ENCODE measurements at places on chromosomes 2 and 18.

DNA sequence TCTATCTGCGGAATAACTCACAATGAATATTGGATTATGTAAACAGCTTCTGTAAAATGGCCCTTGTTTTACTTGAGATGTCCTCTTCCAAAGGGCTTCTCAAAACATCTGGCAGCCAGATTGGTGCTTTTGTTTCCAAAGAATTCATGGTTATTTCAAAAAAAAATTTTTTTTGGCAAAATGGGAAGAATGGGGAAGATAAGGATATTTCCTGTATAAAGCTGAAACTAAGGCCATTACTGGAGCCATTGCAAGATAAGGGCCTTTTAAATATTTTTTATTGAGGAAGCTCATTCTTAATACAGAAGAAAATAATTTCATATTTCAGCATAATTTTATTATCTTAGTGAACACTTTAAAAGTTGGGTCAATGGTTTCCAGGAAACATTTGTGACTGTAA, 259.1 kb downstream of the GALNT13 start:
- no peak for DNase-seq

DNA sequence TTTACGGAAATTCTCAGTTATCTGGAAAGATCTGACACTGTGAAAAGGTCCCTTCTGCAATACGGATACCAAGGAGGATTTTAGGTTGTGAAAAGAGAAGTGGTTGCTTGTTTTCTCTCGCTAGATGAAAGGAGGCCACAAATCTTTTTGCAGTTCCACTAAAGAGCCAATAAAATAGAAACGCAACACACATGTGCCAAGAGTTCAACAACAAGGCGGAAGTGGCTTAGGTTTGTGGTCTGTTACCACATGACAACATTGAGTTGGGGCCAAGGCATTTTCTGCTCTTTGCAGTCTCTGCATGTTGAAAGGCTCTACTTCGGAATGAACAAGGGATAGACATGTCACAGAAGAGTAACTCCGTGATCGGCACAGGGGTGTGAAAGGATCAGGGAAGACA, 115.7 kb upstream of the OSR1 start:
- DNase-seq = no peak

DNA sequence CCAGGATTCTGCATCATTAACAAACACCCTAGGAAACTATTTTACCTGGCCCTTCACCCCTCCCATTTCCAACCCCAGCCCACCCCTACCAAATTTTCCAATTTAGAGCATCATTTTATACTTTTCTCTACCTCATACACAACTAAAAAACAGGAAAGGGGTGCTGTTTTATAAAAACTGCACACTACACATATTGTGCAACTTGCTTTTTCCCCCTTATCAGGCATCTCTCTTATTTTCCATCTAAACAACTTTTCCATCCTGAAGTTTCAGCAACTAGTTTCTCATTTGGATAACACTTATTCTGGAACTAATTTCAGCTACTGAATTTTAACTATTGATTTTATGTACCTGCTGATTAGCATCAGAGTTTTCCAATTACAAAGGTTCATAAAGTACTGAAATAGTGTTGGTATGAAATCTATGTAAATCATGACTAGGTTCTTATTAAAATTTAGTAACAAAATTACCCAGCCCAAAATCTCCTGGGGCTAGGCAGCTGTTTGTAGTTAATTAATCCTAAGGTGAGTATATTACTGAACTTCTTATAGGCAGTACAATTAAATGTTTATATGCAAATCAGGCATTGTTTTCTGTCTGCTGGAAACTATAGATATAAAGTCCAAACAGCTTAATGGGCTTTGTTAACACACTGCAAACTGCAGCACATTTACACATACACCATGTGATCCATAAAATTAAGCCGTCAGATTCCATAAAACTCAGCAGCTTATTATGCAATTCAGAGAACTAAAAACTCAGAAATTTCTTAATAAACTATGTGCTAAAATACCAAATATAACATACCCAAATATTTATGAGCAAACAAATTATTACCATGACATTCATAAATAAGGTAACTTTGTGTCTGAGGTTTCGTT, 7.9 kb downstream of the SF3B1 start:
- no peak for DNase-seq

- DNase-seq = peak; percentile 41
Measured at GRCh38 chr2:134245340-134245984, 8.4 kb upstream of the MGAT5 start.

GRCh38 chr2:26279886-26280285, 35.1 kb downstream of the HADHB start:
- DNase-seq = no peak

GRCh38 chr2:156379071-156379470, 46.5 kb upstream of the NR4A2 start:
- no peak for DNase-seq

- DNase-seq = no peak
Measured at GRCh38 chr2:63663013-63663864, 74.5 kb downstream of the MDH1 start.
